ENCODE measurements at places on chromosomes 16 and 17.

DNA sequence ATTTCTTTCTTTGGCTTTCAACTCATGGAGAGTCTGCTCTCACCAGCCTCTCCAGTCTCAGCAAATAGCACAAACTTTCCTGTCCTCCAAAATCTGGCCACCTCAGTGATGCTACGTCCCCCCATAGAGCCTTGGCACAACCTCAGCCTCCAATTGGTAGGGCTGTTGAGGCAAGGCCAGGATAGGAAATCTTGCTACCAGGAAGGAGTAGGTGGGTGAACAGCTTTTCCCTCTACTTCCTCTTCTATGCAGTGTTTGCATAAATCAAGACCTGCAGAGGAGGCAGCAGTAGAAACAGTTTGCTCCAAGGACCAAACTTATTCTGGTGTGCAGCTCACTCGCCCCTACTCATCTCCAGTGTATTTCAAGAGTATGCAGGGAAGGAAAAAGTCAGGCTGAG, 701 bp upstream of the DPEP2 start:
- DNase-seq, result no peak

GRCh38 chr17:32007463-32008298, 498 bp downstream of the LRRC37B start:
- peak; percentile 64 for DNase-seq

- DNase-seq, result no peak
Observed at GRCh38 chr16:89985219-89985618, 34.0 kb downstream of the DBNDD1 start.

DNA sequence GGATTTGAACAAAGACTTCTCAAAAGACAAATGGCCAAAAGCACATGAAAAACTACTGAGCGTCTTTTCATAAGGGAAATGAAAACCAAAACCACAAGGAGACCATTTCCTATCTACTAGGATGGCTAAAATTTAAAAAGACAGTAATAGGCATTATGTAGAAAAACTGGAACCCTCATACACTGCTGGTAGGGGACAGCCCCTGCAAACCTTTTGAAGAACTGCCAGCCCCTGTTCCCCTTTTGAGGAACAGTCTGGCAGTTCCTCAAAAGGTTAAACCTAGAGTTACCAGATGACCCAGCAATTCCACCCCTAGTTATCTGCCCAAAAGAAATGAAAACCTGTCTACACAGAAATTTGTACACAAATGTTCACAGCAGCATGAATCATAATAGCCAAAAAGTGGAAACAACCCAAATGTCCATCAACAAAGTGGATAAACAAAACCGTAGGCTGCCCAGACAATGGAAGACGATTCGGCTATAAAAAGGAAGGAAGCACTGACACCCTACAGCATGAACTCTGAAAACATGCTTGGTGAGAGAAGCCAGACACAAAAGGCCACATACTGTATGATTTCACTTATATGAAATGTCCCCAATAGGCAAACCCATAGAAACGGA, 22.9 kb downstream of the CDIP1 start:
- no peak for DNase-seq

DNA sequence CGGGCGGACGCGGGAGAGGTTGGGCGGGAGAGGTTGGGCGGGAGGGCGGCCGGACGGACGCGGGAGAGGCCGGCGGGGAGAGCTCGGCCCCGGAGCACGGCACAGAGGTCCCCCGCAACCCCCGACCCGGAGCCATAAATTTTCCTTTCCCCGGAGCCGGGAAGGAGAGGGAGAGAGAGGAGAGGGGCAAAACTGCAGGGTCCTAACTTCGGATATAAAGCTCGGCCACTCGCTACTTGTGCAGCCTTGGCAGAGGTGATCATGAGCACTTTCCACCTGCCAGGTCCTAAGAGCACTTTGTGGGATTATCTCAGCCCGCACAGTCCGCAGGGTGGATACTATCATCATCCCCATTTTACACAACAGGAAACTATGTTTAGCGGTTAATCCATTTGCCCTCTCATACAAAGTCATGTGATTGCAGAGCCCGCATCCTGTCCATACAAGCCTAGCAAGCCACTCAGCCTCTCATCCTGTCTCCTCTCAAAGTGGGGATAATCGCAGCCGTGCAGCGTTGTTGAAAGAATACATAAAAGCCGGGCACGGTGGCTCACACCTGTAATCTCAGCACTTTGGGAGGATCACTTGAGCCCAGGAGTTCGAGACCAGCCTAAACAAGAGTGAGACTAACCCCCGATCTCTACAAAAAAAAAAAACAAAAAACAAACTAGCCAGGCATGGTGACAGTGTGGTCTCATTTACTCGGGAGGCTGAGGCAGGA, 780 bp upstream of the DCAKD start:
- DNase-seq, result peak; percentile 57

DNA sequence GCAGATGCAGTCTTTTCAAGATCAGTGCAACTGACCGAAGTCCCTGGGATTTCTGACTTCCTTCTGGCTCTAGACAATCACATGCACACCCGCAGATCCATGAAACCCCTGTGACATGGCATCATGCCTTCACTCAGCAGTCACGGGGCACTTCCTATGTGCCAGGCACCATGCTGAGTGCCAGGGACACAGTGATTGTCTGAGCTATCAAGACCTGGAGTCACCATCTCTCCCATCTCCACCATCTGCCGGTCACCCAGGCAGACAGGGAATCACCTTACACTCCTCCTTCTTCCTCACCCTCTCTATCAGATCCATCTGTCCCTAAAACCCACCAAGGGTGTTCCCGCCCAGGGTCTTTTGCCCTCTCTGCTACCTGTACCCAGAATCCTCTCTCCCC, 5.3 kb downstream of the BEAN1 start:
- no peak for DNase-seq

GRCh38 chr16:72198771-72199201, 26.8 kb upstream of the PMFBP1 start:
- no peak for DNase-seq

DNA sequence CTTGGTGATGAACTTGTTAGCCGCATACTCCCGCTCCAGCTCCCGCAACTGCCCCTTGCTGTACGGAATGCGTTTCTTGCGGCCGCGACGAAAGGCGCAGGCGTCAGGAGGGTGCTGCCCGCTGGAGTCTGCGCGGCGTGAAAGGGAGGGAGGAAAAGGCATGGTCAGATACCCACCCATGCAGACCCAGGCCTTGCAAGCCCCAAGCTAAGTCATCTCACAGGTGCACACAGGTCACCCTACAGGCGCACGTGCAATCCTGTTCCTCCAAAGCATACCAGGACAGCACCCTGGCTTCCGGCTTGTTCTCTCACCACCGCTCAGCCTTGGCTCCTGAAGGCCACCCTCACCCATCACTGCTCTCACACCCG, 1.6 kb downstream of the HOXB13 start:
- DNase-seq, result no peak

GRCh38 chr16:9922441-9922840, 259.8 kb downstream of the GRIN2A start:
- DNase-seq, result no peak

GRCh38 chr17:58702708-58703107, 10.3 kb downstream of the RAD51C start:
- no peak for DNase-seq

DNA sequence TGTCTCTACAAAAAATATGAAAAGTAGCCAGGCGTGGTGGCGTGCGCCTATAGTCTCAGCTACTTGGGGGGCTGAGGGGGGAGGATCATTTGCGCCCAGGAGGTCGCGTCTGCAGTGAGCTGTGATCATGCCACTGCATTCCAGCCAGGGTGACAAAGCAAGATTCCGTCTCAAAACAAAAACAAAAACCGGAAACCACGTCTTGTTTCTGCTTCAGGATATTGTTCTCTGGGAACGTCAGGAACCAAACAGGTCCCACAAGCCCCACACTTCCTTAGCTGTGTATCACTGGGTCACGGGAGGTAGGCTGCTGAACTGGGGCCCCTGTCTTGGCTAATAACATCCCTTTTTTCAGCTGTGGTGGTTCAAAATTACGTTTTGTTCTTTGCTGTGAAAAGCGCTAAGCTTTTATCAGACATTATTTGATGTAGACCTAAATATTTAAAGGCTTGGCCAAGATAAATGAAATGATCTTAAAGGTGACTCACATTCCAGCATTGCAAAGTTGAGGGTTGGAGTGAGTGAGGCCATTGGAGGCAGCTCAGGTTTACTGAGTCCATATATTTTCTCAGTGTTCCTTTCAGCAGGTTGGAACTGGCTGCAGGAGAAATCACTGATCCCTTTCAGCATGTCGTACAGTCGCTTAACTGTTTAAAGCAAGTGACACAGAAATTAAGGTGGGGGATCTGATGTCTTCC, 16.4 kb upstream of the SEC14L1 start:
- no peak for DNase-seq

- DNase-seq, result no peak
Observed at GRCh38 chr16:87229230-87230188, 87.7 kb downstream of the C16orf95 start.

- DNase-seq, result no peak
Observed at GRCh38 chr16:84739349-84740124, 39.7 kb downstream of the USP10 start.

- no peak for DNase-seq
Observed at GRCh38 chr16:14155572-14156190, 84.6 kb downstream of the MRTFB start.

GRCh38 chr16:86211800-86212199, 298.5 kb upstream of the FOXF1 start:
- no peak for DNase-seq

DNA sequence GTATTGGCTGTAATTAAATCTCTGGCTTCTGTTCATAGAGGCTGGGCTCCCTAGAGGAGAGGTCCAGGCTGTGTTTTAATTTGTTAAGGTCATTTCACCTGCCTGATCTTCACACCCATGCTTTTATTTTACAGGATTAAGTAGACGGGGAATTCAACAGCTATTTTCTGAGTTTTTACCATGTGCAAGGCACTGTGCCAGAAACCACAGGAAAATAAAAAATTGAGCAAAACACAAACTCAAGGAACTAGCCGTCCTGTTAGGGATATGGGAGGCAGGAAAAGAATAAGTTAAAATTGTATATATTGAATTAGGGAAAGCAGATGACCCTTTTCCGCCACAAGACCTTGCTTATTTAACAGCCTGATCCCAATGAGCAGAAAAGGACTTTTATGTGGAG, 29.1 kb downstream of the HS3ST3A1 start:
- DNase-seq, result no peak

DNA sequence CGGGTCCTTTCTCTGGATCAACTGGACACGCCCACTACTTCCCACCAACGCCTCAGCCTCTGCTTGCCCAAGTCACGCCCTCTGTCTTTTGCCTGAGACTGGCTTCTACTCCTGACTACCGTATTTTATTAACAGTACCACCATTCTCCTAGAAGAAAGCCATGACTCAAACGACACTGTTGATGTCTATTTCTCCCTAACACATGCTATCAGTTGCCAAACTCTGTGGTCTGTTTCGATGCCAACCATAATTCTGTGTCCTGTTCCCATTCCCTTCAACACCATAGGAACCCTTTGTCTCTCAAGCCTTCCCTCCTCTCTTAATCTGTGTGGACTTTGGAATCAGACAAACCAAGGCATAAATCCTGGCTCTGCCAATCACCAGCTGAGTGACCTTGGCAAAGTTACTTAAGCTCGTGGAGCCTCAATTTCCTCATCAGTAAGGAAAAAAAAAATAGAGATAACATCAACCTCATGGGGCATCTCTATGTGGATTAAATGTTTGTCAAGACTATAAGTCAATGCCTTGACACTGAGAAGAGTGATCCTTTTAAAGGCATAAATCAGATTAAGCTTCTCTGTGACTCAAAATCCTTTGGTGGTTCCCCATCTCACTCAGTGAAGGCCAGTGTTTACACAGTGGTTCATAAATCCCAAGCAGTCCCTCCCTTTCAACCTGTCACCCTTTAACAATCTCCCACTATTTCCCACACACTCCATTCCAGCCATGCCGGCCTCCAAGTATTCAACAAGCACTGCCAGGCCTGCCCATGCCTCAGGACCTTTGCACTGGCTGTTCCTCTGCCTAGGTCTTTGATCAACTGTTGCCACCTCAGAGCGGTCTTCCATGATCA, 45.6 kb downstream of the ERN1 start:
- DNase-seq, result no peak

DNA sequence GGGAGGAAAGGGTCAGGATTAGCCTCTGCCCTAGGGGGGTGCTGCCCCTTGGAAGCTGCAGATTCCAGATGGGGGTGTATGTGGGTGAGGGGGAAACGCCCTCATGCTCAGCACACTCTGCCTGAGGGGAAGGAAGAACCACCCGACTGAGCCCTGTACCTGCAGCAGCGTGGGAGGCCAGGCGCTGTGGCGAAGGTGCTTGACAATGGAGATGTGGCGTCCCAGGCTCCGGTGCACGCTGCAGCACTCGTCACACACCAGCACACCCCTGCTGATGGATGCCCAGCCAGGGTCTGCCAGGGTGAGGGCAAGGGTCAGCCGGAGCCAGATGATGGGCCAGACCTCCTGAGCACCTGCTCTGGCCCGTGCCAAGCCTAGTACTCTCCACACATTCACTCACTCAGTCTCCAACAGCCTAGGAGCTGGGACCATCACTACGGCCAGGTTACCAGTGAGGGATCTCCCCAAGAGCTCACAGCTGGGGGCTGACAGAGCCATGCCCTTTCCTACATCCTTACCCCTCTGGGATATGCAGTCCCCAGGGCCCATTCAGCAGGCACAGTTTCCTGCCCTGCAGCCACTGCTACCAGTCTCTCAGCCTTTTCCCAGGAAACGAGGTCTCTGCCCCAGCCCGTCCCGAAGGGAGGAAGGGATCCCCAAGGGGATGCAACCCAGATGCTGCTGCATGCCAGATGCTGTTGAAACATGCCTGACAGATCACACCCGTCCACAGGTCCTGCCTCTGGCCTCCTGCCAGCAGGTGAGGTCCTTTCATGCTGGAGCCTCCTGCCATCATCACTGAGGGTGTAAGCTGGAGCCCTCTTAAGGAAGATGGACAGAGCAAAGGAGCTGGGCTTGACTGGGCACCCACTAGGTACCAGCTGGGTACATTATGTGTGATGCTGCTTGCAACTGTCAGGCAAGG, 5.9 kb downstream of the GIT1 start:
- DNase-seq, result no peak

DNA sequence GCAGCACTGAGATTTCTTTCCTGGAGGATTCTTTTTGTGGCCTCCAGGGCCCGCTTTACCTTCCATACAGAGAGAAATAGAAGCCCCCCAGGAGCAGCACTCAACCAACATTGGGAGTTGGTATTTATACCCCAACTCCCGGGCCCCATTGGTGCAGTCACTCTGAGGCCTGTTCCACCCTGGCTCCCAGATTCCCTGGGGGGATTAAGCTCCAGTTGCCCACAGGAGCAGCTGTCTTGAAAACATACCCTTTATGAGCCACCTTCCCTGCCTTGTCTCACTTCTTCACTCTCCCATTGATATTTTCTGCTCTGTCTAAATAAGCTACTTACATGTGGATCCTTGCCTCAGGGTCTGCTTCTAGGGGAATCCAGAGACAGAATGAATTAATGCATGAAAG, 167.8 kb downstream of the KATNIP start:
- no peak for DNase-seq

- no peak for DNase-seq
Observed at GRCh38 chr16:69921127-69921526, 30.0 kb upstream of the CLEC18A start.

Data from stimulated activated CD8-positive, alpha-beta memory T cell treated with anti-CD3 and anti-CD28 coated beads, Interleukin-4, amount 100 ng/mL, for 48 hours (primary cell).